Epithelial cell of umbilical artery (primary cell): ENCODE measurements at places on chromosomes 3 and 15. TPM values are rescaled to one million over a fixed set of nuclear protein-coding genes. Genes with fewer than 3 reads are reported as not detected.

The CHRNA5 gene
- total RNA-seq, result 6.1 and 9.4 TPM in 2 replicates

The PAK6 gene
- not detected in 2 replicates for total RNA-seq

The IL17RE gene
- 0.32 TPM in 1 of 2 replicates, not detected in the other for total RNA-seq

The CLDN18 gene
- total RNA-seq, result not detected in 2 replicates

The MEIS2 gene
- total RNA-seq, result 17.9 and 40.0 TPM in 2 replicates

The SH2D7 gene
- not detected in 2 replicates for total RNA-seq

The KLHL6 gene
- total RNA-seq, result 18.2 and 24.8 TPM in 2 replicates

The CHRM5 gene
- not detected in 2 replicates for total RNA-seq

The CD276 gene
- total RNA-seq, result 40.6 and 61.4 TPM in 2 replicates

The C3orf52 gene
- 4.2 and 4.6 TPM in 2 replicates for total RNA-seq

The KNG1 gene
- total RNA-seq, result not detected in 2 replicates
